Left kidney (tissue), 8 donors: ENCODE measurements at places on chromosomes 6 and 20. TPM values are rescaled to one million over a fixed set of nuclear protein-coding genes. Genes with fewer than 3 reads are reported as not detected.

- no peak for DNase-seq
Measured at GRCh38 chr6:34305982-34306708, 57.3 kb upstream of the SMIM29 start.

DNA sequence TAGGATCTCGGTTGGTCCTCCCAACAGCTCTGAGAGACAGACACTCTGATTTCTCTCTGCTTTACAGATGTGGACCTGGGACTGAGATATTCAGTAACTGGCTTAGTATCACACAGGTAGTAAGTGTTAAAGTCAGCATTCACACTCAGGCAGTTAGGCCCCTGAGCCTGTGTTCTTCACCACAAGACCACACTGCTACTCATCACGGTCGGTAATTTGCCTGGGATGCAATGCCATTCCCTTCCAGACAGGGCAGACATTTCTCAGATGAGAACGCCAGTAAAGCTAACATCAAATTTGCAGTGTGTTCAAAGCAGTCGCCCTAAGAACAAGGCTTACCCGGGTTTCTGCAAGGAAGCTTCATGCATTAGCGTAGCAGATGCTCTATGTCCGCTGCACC is 39.8 kb upstream of the HIVEP1 start:
- DNase-seq, result no peak

The CST7 gene
- 0.30 TPM for polyA plus RNA-seq

The CABLES2 gene
- 10.0 TPM for polyA plus RNA-seq

- DNase-seq, result no peak
Measured at GRCh38 chr6:40302856-40303454, 284.2 kb downstream of the LRFN2 start.

- DNase-seq, result peak; percentile 80
Measured at GRCh38 chr6:35496841-35497570, at the start of gene TEAD3. TEAD3 (minus strand) TSS chr6:35497079.

The KCNQ5 gene
- polyA plus RNA-seq, result 0.23 TPM

GRCh38 chr6:127641905-127642304 is 64.9 kb downstream of the C6orf58 start:
- DNase-seq, result peak; percentile 7

The GABRR2 gene
- 2.1 TPM for polyA plus RNA-seq

- no peak for DNase-seq
Measured at GRCh38 chr20:23150304-23151007, 64.3 kb upstream of the CD93 start.
